Stimulated activated CD8-positive, alpha-beta memory T cell treated with anti-CD3 and anti-CD28 coated beads, Interleukin-15, amount 100 ng/mL, for 24 hours (primary cell): ENCODE measurements at places on chromosomes 5 and 9.

GRCh38 chr5:151174612-151175101, 17.1 kb upstream of the ANXA6 start:
- no peak for DNase-seq

- DNase-seq: no peak
Measured at GRCh38 chr9:109996936-109997580, 210.9 kb downstream of the C9orf152 start.

- no peak for DNase-seq
Measured at GRCh38 chr5:178123966-178124925, 6.6 kb upstream of the RMND5B start.

- no peak for DNase-seq
Measured at GRCh38 chr9:89743573-89744254, 138.9 kb downstream of the GADD45G start.

DNA sequence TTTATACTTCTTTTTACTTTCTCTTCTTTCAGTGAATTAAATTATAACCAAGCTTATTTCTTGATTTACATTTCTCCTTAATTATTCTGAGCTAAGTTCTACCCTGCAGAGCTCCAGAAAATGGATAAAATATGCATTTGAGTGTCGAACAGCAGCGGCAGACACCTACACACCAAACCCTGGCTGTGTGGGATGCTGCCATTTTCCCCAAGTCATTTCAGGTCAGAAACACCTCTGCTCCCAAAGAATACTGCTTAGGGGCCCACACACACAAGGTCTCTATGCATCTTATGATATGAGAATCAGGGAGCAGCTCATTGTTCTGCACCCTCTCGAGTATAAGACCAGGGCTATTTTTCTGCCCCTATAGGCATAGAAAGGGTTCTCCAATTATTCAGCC, 122.3 kb downstream of the CMYA5 start:
- DNase-seq: no peak

GRCh38 chr5:102819634-102820033, 64.5 kb downstream of the PAM start:
- DNase-seq: no peak

DNA sequence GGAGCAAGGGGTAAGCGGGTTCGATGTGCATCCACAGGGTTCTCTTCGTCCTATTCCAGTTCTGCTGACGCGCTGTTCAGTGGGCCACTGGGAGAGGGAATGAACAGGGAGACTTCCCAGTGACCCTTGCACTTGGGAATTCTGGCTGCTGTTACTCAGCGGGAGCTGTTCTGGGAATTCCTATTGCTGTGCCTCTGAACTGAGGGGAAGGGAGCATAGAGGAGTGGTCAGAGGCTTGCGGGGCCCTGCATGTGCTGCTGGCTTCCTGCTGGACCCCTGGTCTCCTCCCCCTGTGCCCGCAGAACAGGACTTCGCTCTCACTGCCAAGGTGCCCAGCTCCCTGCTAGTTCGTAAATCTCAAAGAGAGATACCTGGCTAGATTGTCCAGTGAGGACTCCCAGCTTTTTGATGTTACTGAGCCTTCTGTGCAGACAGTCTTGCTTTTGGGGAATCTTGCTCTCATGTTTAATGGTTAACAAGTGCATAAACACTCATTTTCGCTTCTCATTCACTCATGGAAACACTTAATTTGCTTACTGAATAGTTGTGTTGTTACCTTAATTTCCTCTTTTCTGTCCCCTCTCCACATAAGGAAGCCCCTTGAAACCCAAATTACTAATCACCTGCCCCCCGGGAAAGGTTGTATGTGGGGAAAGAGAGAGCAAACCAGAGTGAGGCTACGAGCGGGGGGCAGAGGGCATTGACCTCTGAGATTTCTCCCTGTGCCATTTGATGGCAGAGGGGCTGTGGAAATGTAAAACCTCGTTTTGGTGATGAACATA, 5.9 kb downstream of the TRIO start:
- no peak for DNase-seq

DNA sequence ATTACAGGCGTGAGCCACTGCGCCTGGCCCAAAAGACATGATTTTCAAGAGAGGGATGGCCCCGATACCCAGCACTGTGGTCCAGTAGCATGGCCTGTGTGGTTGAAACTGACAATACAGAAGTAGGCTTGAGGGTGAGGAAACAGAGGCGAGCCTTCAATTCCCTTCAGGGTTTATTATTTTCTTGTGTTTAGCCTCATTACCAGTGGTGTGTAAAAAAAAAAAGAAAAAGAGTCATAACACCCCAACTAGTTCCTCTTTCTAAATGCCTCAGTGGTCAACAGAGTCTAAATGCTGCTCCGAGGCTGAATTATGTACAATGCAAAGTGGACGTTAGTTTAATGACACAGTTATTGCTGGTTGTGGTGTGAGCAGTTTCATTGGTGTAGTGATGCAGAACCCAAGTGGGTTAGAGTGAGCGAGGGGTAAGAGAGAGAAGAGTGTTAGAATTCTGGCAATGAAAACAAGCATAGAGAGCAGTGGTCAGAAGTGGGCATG, 58.8 kb downstream of the SNX30 start:
- DNase-seq: no peak

- DNase-seq: no peak
Measured at GRCh38 chr5:134547579-134547978, 22.1 kb downstream of the JADE2 start.

DNA sequence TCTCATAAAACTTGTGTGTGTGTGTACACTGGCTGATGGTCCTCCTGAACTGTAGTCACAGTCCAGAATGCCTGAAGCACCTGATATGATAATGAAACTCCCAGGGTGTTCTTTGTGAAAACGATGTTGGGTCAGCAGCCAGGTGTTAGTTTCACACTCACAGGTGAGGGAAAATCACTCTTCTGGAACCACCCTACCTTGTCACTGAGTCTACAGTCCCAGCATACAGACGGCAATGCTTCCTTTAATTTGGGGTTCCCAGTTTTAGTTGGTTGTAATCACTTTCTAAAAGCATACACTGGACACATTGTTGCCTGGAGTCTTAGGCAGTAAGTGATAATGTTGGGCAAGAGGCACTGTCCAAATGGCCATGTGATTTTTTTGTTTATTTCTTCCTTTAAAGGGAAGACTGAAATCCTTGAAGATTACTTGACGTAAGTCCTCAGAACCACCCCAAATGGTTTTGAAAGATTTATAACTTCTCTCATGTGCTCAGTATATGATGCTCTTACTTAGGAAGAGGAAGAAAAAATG, 18.2 kb upstream of the MGAT1 start:
- DNase-seq: no peak

- no peak for DNase-seq
Measured at GRCh38 chr9:6579613-6580012, 65.9 kb downstream of the GLDC start.

DNA sequence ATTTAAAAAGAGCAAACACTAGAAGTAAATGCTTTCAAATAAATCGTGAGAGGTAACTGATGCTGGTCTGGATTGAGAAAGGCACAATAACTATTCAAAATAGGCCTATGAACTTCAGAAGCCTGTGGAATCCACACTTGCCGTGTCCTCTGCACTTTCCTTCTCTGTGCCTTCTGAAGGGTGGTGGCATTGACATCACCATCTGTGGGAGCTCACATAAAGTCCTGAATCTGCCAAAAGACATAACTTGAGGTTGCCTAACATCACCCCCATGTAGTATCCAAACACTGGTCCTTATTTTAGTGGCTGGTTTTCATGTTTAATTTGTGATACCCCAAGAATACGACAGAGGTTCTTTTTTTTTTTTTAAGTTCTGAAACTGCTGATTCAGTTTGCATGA, 59.8 kb downstream of the IRF1 start:
- no peak for DNase-seq

DNA sequence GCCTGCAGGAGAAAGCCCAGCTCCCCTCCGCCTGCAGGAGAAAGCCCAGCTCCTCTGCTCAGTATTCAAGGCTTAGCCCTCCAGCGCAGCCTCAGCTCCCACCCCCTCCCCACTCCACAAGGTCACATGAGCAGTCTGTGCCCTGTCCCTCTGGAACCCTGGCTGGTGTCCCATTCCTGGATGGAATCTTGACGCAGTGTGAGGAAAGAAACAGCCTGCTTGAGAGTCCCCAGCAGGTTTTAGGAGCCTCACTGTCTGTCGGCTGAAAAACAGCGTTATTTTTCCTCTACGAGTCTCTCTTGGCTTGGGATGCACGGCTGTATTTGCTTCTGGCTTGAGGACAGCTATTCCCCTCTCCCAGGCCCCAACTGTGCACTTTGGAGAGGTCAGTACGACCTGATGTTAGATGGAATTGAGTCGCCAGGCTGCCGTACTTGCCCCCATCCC, 210.1 kb upstream of the TRIM32 start:
- DNase-seq: no peak

DNA sequence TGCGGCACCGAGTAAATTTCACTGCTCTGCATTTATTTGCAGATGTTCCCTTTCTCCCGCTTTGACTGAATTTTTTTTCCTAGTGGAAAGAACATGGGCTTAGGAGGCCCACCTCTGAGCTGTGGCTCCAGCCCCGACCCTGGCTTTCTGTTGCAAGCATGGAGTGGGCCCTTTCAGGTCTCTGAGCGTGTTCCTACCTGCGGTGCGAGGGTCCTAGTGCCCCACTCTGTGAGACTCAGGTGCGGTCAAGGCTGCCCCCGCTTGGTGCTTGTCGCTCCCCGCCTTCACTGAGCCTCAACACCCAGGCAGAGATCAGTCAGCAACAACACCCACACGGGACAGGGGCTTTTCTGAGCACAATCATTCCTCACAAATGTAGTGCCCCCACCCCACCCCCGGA, 32.0 kb downstream of the SLC6A3 start:
- DNase-seq: no peak

GRCh38 chr5:138725153-138725817, 27.9 kb upstream of the CTNNA1 start:
- DNase-seq: no peak

- DNase-seq: no peak
Measured at GRCh38 chr9:14242150-14242805, 71.7 kb downstream of the NFIB start.

- no peak for DNase-seq
Measured at GRCh38 chr5:95424526-95424925, 33.4 kb downstream of the FAM81B start.

DNA sequence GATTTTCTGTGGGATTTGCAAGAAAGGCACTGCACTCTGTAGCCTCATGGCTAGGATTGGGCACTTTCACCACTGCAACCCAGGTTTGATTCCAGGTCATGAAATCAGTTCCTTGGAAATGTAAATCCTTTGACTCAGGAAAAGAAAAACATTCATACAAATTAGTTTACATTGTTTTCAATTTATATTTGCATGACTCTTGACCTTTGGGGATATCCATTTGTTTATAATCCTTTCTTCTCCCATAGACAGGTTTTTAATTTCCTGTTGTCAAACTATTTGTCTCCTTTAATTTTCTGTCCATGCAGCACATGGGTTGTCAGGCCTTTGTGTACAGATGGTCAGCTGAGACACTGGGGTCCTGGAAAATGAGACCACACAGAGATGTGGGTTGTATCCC, 801.5 kb downstream of the NR2F1-AS1 start:
- DNase-seq: no peak

- DNase-seq: no peak
Measured at GRCh38 chr5:169229342-169229892, 71.5 kb downstream of the SLIT3 start.

DNA sequence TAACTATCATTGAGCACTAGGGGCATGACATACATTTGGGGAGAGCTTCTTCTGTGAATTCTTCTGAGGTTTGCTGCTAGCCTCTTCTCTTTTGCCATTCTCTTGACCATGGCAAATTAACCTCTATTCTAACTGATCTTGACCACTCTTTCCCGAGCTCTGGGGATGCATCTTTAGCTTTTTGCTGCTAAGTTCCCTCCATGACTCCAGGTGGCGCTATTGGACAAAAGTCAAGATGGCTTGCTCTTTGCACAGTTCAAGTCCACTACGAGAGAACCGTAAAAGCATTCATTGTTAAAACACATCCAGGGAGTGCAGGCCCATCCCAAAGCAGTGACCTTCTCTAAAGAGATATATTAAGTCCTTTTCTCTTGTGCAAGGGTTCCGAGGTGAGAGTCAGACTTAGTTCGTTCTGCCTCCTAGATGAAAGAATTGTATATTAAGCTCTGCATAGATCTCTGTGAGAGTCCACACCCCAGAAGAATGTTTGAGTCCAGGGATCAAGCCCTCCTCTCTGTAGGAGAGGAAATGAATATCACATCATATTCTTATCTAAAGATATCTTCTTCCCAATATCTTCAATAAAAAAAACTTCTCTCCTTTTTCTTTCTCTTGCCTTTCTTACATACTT, 1152.9 kb upstream of the CDH6 start:
- no peak for DNase-seq

GRCh38 chr9:18037981-18038380, 436.0 kb upstream of the ADAMTSL1 start:
- DNase-seq: no peak

DNA sequence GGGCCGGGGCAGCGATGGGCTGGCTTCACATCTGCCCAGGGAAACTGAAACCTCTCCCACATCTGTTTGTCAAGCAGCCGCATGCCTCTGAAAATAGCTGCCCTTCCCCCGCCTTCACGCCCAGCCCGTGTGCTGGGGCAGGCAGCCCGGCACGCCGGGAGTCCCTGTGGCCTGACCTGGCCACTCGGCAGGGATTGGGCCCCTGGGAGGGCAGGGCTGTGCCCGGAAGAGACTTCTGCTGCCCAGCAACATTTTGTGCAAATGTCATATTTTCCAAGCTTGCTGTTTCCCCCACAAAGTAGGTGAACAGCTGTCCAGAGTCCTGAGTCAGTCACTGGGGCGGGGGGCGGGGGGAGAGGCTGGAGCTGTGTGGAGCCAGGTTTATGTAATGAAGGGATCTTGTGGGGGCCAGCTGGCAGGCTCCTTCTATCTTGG, 8.2 kb downstream of the COL27A1 start:
- no peak for DNase-seq

GRCh38 chr5:2282034-2282690, 399.4 kb upstream of the IRX4 start:
- no peak for DNase-seq

DNA sequence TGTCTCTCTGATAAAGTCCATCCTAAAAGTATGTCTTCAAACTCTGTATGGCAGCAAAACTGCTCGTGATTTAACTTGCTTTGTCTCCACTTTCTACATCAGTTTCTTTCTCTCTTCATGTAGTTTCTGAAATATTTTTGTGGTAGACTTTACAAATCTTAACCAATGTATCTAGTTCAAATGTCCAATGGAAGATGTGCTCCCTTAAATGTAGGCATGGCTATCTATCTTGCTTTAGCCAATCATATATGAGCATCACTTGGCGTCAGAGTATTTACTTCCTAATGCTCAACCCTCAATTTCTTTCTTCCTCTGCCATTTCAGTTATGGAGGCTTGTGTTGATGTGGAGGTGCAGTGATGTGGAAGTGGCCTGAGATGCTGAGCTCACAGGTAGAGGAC, 206.1 kb upstream of the ZNF608 start:
- no peak for DNase-seq
